ENCODE measurements at places on chromosomes 1 and 21.

GRCh38 chr1:163874070-163874469 lies 552.3 kb downstream of the NUF2 start:
- no peak for DNase-seq

GRCh38 chr21:46128106-46128932 lies 27.1 kb downstream of the FTCD start:
- no peak for DNase-seq

DNA sequence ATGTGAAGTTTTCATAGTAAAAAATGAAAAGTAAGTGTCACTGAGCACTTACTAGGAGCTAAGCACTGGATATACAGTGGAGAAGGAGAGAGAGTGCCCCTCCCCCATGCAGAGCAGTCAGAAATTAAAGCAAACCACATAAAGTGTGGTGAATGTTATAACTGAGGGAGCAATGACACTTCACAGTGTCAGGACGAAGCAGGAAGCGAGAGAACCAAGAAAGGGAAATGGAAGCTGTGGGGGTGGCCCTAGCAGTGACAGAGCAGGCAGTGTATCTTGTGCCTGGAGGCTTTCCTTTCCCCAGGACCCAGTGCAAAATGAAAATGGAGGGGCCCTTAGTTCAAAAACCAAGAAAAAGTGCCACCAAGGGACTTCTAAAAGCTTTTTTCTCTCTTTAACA lies 21.5 kb upstream of the RCAN3 start:
- no peak for DNase-seq

DNA sequence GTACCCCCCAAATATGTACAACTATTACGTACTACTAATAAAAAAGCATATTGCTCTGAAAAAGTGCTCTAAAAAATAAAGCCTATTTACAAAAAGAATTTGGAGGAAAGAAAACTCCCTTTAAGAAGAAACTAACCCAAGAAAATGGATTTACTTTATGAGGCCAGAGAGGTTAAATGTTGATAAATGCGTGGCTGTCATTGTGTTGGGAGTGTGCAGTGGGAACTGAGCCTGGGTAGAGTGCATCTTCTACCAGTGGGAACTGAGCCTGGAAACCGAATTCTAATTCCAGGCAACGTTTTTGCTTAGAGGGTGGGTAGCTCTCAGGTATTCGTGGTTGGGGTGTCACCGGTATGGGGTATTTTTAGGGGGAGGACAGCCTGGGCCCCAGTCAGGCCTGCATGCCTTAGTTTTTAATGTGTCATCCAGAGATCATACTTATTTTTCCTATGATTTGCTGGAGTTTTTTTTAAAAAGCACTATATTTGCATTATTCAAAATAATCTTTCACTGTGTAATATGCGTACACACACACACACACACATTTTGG lies 24.1 kb upstream of the RNF187 start:
- DNase-seq = no peak

GRCh38 chr1:151056149-151056548 lies 3.3 kb downstream of the CDC42SE1 start:
- DNase-seq = no peak

DNA sequence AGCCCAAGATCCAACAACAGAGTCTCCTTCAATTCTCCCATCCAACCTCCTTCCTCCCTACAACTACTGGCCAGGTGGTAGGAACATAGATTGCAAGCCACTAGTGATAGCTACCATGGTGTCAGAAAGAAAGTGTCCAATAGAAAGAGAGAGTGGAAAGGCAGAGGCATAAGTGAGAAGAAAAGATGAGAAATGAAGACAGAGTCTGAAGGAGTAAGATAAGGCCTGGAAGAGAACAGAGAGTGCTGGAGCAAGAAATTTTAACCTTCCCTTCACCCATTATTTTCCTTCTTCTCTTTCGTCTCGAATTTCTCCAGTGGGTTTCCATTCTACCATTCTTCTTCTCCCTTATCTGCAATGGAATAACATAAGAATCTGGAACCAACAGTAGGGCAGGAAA lies 57.9 kb downstream of the CDC42BPA start:
- DNase-seq = no peak

DNA sequence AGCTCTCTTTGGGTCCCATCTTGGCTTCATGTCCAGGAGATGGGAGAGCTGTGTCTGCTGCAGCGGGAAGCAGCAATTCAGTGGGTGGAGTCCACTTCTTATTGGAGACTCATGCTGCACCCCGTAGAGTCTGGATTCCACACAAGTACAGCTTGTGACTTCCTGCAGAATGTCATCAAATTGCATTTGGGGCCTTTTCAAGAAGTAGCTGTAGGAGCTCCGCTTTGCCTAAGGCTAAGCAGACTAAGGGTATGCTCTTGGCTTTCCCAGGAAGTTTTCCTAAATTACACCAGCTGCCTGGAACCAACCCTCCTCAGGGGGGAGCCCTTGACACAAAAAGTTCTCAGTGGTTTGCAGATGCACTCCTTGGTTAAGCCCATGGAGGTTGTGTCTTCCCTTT lies 5.7 kb upstream of the MOB3C start:
- no peak for DNase-seq

DNA sequence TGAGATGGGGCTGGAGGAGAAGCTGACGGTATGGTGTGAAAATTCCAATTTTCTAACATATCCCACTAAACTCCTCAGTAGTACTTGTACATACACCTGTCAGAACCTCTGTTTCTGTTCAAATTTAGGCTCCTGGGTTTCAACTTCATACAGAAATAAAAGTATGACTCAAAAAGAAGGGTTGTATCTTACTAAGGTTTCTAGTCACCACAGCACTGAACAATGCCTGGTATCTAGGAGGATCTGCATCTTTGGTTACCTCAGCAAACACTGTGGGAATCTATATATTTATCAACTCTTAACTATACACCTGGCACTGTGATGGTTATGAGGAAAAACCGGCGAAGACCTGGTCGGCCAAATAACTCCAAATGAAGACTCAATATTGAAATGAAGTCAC lies 13.8 kb downstream of the RBM34 start:
- DNase-seq = no peak

DNA sequence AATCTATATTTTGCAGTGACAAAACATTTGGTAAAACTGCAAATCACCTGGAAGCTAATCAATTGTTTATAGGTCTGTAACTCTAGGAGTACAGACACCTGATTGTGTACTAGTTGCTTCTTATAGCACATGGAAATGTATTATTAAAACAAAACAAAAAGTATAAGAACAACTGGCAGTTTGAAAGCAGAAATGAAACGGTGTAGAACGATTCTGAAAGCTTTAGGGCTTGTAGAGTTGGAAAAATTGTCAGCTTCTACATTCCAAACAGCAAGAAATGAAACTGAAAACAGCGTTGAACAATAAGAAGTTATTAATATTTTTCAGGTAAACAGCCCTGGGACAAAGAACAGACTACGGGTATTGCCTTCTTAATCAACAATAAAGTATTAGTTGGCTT lies 273.3 kb downstream of the OLFM3 start:
- DNase-seq = no peak

DNA sequence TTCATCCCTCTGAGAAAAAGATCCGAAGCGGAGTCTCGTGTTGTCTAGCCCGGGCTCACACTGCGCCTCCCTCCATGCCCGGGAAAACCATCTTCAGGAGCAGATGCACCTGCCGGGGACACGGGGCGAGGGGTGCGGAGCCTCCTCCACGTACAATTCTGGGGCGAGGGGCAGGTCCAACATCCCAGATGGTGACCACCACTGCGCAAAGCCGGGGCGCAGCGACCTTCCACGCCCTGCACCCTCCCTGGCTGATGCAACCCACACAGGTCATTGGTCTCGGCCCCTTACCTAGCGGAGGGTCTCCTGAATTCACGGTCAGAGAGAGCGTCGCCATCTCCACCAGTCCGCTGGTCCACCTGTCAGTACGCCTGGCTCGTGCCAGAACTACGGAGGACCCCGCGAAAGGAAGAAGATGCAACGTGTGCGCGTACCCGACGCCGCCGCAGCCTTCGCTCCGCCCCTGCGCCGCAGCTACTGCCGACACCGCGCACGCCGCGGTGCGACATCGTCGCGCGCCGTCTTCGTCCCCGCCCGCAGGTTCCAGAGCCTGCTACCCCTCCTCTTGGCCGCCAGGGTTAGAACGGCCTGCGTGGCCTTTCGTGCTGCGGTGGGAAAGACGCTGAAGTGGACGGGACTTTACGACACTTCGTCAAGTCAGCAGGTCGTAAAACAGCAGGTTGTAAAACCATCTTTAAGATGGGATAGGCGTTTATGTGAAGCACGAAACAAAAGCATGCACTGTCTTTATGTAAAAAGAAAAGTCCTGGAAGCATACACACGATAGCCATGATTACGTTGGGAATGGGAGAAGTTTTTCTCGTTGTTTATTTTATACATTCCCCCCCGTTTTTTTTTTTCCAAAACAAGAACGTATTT lies at the start of gene EPRS1:
TSS of gene EPRS1 (minus strand) at position 454 of the 879 bp plus-strand sequence. CDS start at position 337, 117 bp downstream.
- peak; percentile 89 for DNase-seq

DNA sequence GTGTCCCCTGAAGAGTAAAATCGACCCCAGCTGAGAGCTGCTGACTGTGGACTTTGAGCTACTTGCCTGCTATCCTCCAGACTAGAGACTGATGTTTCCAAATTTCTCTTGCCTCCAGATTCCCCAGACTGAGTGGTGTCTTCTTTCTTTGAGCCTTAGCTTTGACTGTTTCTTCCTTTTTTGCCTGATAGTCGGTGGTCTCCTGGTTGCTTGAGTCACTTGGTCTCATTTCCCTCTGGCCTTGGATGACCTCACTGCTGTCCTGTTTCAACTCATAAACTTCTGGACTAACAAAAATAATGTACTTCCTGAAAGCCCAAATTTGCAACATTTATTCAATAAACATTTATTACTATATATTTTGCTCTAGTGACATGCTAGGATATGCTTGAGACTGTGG lies 52.9 kb upstream of the DIPK1A start:
- DNase-seq = no peak

DNA sequence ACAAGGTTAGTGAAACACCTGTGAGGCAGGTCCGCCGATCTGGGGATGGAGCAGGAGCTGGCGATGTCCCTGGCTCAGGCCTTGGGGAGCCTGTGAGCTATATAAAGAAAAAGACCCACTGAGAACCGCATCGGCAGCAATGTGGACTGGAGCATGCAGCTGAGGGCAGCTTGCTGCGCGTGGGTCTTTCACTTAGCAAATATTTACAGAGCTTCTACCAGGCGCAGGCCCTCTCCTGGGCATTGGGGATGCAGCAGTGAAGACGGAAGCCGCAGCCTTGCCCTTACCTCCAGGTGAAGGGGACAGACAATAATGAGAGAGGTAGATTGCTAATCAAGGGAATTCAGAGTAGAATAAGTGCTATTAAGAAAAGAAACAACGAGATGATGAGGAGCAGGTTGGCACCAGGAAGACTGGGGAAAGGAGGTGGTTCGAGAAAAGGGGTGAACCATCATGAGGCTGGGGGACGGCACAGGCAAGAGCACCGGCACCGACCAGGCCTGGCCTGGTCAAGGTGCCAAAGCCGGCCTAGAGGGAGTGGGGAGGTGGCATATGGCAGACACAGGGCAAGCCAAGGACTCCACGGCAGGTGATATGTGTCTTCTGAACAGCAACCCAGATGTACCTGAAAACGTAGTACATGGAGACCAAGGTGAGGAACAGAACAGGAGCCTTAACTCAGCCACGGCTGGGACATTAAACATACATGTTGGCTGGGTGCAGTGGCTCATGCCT lies 60.7 kb upstream of the PAX7 start:
- DNase-seq = no peak

- no peak for DNase-seq
These were observed 42.3 kb upstream of the PPP2R5A start for GRCh38 chr1:212242985-212243308.

DNA sequence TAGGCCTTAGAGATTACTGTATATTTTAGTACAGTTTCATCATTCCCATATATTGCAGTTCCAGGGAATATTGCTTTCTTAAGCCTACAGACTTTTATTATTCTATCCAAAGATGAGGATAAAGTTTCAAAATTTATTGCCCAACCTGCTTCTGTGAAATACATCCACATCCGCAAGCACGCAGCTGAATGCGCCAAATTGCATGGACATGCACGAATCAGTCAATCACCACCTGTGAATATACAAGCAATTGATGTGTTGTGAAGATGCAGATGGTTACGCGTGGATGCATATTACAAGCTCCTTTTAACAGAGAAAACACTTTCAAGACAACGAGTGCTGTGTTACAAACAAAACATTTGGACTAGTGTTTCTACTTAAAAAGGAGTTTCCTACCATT lies 577.8 kb upstream of the PLXNA2 start:
- no peak for DNase-seq

GRCh38 chr1:159922511-159923202 lies 2.6 kb downstream of the TAGLN2 start:
- DNase-seq = no peak

GRCh38 chr1:66223681-66224080 lies 310.3 kb upstream of the SGIP1 start:
- DNase-seq = no peak

DNA sequence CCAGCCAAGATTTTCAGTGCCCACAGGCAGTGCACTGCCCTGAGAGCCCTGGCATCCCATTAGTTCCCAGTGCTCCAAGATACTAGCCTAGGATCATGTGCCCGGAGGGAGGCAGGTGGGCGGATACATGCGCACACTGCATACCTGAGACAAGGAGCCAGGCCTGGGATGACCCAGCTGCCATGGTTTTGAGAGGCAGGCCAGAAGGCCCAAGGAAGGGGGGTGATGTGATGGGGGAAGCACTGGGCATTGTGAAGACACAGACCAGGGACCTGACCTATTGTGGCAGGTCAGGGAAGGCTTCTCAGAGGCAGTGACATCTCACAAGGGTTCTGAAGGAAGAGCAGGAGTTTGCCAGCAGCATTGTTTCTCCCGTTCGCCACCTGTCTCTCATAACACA lies 3.6 kb downstream of the ZC3H12A start:
- DNase-seq = no peak

DNA sequence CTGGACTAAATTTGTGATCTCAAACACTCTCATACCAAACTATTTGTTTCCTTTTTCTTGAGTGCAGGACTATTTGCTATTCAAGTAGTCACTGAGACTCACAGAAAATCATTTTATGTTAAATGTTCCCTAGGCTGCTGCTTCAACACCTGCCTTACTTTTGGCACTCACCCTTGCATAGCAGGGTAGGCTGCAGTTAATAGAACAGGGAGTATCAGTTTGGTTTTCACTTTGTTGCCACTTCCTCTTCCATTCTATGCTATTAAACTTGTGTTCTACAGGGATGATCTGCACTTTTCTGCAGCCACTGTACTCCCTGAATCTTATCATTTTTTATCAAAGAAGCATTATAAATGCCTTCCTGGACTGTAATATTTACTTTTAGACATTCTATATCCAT lies 148.7 kb upstream of the PRMT6 start:
- no peak for DNase-seq

DNA sequence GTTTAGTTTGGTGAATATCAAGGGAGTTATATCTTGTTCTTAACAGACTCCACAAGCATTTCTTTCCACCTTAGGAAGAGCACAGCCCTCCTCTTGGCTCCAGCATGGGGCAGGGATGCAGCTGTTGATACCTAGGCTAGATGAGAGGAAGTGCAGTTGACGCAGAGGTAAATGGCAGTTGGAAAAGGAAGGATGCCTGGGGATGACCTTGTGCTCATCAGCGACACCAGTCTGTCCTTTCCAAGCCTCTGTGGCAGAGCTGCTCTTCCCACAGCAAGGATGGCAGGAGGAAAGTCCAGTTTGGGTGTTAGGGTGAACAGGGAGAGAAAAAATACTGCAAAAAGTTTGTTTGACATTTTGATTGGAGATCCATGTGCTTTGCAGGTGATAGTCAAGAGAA lies 6.2 kb downstream of the PROX1 start:
- DNase-seq = no peak

All from SJSA1 (cell line).